G401 (cell line): ENCODE measurements at places on chromosomes 11 and 22. TPM values are rescaled to one million over a fixed set of nuclear protein-coding genes. Genes with fewer than 3 reads are reported as not detected.

Gene CEND1
- total RNA-seq, result 0.74 and 0.95 TPM in 2 replicates

DNA sequence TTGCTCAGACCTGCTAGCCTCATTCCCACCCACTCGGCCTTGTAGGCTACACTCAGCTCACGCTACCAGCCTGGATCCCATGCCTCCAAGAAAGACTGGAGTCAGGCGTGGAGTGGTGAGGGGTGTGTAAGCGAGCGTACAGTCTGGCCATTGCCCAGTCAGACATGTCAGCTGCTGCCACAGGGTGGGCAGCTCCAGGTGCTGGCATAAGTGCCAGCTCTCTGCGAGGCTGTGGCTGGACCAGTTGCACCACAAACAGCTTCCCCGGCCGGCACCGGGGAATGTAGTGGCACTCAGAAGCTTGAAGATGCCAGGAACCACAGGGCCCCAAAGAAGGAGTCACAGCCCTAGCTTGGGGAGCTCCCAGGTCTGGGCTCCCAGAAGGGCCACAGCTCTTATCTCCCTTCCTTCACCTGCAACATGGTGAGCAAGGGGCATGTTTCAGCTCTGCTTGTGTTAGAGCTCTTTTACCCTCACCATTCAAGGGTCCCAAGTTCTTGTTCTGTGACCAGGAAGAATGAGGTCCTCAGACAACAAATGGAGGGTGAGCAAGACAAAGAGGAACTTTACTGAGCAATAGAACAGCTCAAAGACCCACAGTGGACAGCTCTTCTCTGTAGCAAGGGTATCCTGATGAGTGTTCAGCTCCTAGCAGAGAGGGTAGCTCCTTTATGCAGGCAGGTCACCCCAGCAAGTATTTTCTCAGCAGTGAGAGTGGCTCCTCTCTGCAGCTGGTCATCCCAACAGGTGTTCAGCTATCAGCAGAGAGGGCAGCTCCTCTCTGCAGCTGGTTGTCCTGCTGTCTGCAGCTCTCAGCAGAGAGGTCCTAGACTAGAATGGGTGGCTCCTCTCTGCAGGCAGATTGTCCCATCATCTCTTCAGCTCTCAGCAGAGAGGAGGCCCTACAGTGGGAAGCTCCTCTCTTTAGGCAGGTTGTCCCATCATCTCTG is 6.0 kb downstream of the SBF2 start:
- no peak for DNase-seq

DNA sequence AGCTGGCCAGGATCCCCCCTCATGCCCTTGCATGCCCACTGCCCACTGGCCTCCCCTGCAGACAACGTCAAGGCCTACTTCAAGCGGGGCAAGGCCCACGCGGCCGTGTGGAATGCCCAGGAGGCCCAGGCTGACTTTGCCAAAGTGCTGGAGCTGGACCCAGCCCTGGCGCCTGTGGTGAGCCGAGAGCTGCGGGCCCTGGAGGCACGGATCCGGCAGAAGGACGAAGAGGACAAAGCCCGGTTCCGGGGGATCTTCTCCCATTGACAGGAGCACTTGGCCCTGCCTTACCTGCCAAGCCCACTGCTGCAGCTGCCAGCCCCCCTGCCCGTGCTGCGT is 7.9 kb downstream of the AIP start:
- DNase-seq, result no peak

DNA sequence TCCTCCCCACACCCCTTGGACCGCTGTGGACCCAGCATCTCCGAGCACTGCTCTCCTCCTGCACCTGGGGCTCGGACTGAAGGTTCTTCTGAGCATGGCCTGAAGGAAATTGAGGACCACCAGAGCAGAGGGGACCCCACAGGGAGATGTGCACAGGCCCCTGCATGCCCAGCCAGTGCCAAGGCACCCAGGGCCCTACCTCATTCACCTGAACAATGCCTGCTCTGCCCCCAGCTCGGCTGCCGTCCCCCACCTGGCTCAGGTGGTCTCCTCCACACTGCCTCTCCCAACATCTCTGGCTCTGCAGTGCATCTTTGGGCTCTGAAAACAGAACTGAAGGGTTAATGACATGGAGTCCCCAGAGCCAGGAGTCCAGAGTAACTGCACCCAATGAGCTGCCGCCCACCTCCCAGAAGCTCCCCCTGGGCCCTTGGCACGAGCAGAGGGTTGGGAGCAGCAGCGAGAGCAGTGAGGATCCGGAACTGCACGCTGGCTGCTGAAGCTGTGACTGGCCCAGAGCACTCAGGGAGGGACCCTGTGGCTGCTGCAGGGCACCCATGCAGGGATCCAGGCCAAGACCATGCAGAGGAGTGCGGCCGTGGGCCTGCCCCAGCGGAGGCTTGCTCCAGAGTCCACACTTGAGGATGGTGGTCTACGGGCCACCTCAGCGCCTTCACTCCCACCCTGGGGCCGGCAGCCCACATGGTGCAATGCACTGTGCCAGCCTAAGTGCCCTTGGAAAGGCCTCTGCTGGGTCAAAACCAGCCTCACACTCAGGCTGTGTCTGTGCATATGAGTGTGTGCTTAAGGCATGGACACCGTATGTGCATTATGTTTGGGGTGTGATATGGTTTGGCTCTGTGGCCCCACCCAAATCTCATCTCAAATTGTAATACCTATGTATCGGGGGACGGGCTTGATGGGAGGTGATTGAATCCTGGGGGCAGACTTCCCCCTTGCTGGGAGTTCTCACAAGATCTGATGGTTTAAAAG is 686.1 kb downstream of the TBC1D22A start:
- no peak for DNase-seq

Gene ST14
- not detected in 2 replicates for total RNA-seq

DNA sequence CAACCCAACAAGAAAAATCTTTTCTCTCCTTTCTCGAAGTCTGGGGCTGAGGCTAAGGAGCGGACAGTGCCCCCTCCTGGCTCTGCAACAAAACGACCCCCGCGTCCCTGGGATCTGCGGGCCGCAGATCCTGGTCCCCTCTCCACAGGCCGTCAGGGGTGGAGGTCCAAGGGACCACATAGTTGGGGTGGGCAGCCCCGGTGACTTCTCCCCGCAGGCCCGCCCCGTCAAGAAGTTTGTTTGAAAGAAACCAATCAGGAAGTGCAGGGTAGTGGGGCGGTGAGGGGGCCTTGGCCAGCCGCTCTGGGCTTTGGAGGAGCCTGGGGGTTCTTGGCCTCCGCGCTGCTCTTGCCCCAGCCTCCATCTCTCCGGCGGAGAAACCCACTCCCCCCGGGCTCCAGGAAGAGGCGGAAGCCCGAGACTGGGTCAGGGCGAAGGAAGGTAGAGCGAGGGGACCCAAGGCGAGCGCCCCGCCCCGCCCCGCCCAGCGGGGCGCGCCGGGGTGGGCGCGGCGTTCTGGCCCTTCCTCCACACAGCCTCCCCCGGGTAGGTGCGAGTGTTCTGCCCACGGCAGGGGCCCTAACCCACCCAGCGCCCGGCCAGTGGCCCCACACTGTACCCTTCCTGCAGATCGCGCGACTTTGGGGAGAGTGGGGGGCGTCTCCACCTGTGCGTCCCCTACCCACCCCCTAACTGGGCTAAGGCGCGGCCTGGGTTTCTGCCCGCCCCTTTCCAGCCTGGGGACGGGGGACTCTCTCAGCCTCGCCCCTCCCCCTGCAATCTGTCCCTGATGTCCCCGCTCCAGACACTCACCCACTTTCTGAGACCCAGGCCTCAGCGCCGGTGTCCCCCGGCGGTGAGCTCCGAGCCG is 1.3 kb downstream of the TP53I11 start:
- DNase-seq, result no peak

DNA sequence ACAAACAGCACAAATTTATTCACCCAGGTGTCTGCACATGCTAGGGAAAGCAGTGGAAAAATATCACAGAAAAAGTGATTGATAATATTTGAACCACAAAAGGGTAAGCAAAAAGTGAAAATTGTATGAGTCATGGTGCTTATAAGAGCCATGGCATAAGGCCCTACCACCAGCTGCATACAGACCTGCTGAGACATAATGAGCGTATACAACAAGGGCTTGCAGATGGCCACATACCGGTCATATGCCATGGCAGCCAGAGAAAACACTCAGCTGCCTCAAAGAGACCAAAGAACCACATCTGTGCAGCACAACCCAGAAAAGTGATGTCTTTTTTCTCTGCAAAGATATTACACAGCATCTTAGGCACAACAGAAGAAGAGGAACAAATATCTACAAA is 71.4 kb upstream of the OR9G4 start:
- no peak for DNase-seq

DNA sequence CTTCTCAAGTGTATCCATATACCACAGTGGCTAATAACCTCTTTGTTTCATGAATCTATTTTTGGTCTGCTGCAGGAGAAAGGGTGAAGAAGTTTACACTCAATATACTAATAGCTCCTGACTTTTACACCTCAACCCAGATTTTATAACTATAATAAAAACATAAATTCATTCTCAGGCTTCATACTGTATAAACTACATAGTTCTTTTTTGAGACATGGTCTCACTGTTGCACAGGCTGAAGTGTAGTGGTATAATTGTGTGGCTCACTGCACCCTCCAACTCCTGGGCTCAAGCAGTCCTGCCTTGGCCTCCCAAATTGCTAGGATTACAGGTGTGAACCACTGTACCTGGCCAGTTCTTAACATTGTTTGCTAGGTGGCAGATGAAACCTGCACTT is 17.8 kb upstream of the CCDC179 start:
- no peak for DNase-seq

- DNase-seq, result no peak
Measured at GRCh38 chr11:7056828-7057513, 31.8 kb upstream of the RBMXL2 start.

Gene KCNA4
- not detected in 2 replicates for total RNA-seq

Gene TRIM51
- 0.18 TPM in 1 of 2 replicates, not detected in the other for total RNA-seq
